ENCODE measurements at places on chromosomes 13 and 19. TPM values are rescaled to one million over a fixed set of nuclear protein-coding genes. Genes with fewer than 3 reads are reported as not detected.

The ZNF121 gene
- total RNA-seq, result 33.7 TPM

The SMARCA4 gene
- 35.0 TPM for total RNA-seq

The RDH8 gene
- not detected for total RNA-seq

The ATG4D gene
- 10.8 TPM for total RNA-seq

The RNASEH2B gene
- 33.1 TPM for total RNA-seq

The RTBDN gene
- not detected for total RNA-seq

The ZNF793 gene
- 1.8 TPM for total RNA-seq

The RASAL3 gene
- total RNA-seq, result 0.09 TPM

The CGB1 gene
- total RNA-seq, result not detected

The EDDM13 gene
- total RNA-seq, result not detected

The SIGLEC8 gene
- not detected for total RNA-seq

The PRODH2 gene
- not detected for total RNA-seq

The OR1M1 gene
- total RNA-seq, result not detected

The MYPOP gene
- 0.85 TPM for total RNA-seq

The MBD3L2 gene
- not detected for total RNA-seq

The LPAR6 gene
- total RNA-seq, result 7.3 TPM

The FCAR gene
- total RNA-seq, result not detected

The ICAM4 gene
- 1.5 TPM for total RNA-seq

The ADGRE1 gene
- total RNA-seq, result not detected

The PSG4 gene
- total RNA-seq, result not detected

The ADGRE3 gene
- not detected for total RNA-seq

The B3GNT3 gene
- not detected for total RNA-seq

The IGFL3 gene
- total RNA-seq, result not detected

The GRIN3B gene
- 0.14 TPM for total RNA-seq

The CYP2S1 gene
- total RNA-seq, result 17.8 TPM

The ZNF235 gene
- total RNA-seq, result 2.3 TPM

The ZNF582 gene
- total RNA-seq, result 2.0 TPM

The TNNI3 gene
- not detected for total RNA-seq

The C5AR1 gene
- total RNA-seq, result not detected

The FAM216B gene
- 0.09 TPM for total RNA-seq

The COX6B1 gene
- 495 TPM for total RNA-seq

The RNF113B gene
- total RNA-seq, result not detected

The APOE gene
- total RNA-seq, result 7.7 TPM

The WTIP gene
- 37.8 TPM for total RNA-seq

The THSD1 gene
- total RNA-seq, result 5.3 TPM

The PODNL1 gene
- total RNA-seq, result 2.1 TPM

The IFNL1 gene
- not detected for total RNA-seq

The PTPRS gene
- 84.3 TPM for total RNA-seq

The CGB2 gene
- total RNA-seq, result not detected

The KLK6 gene
- total RNA-seq, result not detected

The PLPPR2 gene
- 10.0 TPM for total RNA-seq

The DAND5 gene
- not detected for total RNA-seq

The ZNF146 gene
- total RNA-seq, result 75.8 TPM

The PCDH20 gene
- not detected for total RNA-seq

The MADCAM1 gene
- total RNA-seq, result 0.14 TPM
